ENCODE measurements at places on chromosomes 13 and 19.

DNA sequence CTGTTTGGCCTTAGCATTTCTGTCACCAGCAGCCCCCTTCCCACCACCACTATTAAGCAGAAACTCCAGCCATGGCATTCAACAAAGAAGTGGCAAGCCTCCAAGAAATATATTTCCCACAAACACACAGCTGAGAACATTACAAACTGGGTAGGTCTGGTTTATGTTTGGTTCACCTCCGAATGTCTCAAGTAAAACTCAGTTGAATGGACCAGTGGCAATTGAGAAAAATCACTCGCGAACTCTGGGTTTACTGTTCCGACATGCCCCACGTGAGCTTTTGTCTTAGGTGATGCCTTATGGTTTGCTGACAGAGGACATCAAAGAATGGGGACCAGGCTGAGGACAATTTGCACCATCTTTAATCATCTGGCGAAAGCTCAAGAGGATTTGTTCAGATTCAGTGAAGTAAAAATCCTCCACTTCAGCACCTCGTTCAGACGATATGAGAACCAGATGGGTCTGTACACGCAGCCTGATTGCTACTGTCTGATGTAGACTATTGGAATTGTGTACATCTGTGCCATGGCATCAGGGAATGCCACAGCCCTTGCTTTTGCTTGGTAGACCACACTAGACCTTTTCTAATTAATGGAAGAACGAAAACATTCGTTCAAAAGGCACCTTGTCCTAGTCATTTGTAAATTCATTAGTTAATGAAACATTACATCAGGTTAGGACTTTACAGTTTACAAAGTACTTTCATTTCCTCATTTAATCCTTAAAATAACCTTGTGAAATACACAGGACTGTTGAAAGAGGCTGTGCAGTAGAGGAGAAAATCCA is 59.4 kb downstream of the SLC10A2 start:
- no peak for DNase-seq

DNA sequence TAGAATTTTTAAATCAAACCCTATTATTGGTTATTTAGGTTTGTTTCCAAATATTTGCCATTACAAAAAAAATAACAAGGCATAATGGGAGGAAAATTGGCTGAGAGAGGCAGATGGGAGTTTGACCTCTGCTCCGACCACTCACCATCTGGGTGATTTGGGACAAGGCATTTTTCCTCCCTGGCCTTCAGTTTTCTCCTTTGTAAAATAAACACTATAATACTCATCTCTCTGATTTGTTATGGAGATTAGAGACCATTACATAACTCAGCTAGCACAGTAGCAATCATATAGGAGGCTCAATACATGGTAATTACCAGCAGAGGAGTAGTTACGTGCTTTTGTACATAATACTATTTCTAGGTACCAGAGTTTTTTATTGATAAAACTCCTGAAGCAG is 70.2 kb upstream of the STK24 start:
- DNase-seq = no peak

DNA sequence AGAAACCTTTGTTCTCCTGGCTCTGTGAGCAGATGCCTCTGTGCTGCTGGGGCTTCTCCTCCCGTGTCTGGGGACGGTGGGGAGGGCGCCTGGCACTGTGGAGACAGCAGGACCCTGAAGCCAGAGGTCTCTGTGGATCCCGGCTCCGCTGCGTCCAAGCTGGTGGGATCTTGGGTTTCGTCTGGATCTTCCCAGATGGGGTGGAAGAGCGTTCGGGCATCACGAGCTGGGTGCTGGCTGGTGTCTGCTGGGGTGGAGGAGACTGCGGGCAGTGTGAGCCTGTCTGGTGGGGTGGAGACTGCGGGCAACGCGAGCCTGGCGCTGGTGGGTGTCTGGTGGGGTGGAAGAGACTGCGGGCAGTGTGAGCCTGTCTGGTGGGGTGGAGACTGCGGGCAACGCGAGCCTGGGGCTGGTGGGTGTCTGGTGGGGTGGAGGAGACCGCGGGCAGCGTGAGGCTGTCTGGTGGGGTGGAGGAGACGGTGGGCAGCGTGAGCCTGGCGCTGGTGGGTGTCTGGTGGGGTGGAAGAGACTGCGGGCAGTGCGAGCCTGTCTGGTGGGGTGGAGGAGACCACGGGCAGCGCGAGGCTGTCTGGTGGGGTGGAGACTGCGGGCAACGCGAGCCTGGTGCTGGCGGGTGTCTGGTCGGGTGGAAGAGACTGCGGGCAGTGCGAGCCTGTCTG is 5.6 kb downstream of the TEX29 start:
- DNase-seq = no peak

- no peak for DNase-seq
These were observed 131.9 kb upstream of the IRS2 start for GRCh38 chr13:109918179-109918711.

GRCh38 chr13:95258619-95259194 is 42.5 kb downstream of the ABCC4 start:
- no peak for DNase-seq

DNA sequence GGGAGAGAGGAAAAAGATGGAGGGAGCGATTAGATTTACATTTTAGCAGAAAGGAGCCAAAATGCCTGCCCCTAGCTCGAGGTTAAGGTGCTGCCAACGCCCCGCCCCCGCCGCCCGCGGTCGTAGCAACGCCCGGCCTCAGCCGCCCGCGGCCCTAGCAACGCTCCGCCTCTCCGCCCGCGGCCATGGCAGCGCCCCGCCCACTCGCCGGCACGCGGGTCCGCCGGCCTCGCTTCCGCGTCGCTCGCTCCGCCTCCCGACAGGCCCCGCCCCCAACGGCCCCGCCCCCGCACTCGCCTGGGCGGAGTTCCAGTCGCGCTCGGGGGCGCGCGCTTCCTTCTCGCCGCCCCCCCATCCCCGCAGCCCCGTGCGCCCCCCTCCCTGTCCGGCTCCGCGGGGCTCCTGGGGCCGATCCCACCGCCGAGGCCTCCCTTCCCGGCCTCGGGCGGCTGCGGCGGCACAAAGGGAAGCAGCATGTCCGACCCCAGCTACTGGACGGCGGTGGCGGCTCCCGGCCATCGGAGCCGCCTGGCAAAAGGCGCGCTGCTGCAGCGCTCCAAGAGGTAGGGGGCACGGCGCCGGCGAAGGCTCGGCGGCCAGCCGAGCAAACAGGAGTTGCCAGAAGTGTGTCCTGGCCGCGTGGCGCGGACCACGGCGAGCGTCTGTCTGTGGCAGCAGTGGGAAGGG is 20.3 kb downstream of the MAST3 start:
- DNase-seq = peak; percentile 100

- DNase-seq = no peak
These were observed 22.9 kb downstream of the RAB20 start for GRCh38 chr13:110538632-110539031.

DNA sequence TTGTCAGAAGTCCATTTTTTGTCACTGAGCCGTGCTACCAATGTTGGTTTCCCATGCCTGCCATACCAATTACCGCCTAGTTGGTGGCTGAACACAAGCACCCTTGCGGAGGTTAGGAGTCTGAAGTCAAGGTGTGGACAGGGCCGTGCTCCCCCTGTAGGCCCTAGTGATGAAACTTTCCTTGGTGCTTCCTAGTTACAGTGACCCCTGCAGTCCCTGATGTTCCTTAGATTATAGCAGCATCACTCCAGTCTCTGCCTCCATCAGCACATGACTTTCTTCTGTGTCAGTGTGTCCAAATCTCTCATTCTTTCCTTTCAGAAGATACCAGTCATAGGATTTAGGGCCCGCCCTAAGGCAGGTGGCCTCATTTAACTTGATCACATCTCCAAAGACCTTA is 99.0 kb downstream of the MYO16 start:
- DNase-seq = peak; percentile 9

DNA sequence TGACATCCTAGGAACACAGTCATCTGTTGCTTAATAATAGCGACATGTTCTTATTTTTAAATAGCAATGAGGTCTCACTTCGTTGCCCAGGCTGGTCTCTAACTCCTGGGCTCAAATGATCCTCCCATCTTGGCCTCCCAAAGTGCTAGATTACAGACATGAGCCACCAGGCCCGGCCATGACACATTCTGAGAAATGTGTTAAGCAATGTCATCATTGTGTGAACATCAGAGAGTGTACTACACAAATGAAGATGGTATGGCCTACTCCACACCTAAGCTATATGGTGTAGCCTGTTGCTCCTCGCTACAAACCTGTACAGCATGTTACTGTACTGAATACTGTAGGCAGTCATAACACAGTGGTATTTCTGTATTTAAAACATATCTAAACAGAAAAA is 24.6 kb upstream of the GARRE1 start:
- no peak for DNase-seq

DNA sequence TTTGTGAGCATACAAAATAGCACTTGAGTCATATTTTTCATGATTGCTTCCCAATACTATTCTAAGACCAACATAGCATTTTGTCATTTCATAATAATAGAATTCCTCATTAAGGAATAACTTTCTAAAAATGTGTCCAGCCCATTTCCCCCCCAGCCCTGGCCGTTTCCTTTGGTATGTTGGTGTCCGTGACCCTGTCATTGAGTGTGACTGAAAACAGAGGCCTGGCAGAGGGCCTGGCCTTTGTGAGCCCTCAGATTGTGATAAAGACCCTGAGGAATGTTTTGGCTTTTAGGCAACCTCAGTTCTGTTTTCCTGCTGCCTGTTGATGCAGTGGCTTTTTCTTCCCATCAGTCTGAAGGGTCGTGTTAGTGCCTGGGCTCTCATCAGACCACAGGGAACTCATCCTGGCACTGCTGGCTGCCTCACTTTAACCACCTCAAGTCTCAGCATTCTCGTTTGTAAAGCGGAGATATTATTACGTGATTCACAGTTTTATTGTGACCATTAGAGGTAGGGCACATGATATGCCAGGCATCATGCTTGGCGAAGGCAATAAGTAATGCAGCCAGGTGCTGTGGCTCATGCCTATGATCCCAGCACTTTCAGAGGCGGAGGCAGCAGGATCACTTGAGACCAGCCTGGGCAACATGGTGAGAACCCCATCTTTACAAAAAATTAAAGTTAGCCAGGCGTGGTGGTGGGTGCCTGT is 13.8 kb downstream of the SPINT2 start:
- DNase-seq = no peak

- DNase-seq = no peak
These were observed 86.7 kb downstream of the MBNL2 start for GRCh38 chr13:97308735-97309429.

GRCh38 chr19:590396-590745 is 690 bp downstream of the HCN2 start:
- DNase-seq = no peak

DNA sequence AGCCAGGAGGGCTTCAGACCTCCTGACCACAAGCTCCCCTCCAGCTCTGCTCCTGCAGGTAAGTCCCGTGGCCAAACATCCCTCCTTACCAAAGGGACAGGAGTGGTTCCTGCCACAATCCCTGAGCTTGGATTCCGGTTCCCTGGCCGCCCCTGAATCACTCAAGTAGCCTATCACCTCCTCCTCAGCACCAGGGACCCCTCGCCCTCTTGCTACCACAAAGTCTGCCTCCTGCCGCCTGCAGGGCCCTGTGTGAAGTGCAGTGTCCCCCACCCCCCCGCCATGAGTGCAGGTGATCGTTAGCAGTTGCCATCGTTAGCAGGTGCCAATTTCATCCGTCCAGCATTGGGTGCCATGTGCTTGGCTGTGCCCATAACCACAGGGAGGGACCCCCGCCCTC is 40.8 kb upstream of the RANBP3 start:
- DNase-seq = no peak

- DNase-seq = no peak
These were observed 49.6 kb downstream of the CDADC1 start for GRCh38 chr13:49297338-49297737.

DNA sequence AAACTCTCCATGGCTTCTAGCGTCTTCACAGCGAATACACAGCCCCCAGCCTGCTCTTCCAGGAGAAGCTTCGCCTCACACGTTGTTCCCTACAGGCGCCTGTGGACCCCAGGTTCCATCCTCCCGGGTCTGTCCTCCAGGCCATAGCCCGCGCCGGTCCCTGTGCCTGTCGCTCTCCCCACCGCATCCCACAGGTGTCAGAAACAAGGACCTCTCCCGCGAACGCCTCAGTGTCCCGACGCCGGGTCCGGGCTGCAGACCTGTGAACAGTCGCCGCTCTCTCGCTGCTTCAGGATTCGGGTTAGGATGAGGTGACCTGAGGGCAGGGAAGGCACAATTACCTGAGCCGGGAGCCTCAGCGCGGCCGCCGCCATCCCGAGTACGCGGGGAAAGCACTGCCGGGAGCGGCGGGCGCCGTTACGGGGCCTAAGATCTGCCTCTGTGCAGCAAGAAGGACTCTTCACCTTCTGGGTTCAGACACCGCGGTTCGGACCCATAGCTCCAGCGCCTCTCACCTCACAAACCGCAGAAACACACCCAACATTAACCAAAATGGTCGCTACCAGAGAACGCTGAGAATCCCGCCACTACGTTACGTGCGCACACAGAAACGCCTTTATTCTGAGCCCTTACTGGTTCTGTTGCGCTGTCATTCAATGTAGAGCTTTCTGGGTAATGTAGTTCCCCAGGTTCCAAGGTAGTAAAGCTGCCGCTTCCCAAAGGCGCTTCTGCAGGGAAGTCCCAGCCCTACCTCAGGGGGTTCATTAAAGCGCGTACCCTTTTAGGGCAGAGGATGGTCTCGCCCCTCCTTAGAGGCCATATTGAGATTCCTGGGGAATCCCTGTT is at the start of gene ZNF418:
TSS of gene ZNF418 (minus strand) at position 583 of the 846 bp plus-strand sequence. CDS start 1,580 bp downstream, outside the sequence.
- DNase-seq = no peak

DNA sequence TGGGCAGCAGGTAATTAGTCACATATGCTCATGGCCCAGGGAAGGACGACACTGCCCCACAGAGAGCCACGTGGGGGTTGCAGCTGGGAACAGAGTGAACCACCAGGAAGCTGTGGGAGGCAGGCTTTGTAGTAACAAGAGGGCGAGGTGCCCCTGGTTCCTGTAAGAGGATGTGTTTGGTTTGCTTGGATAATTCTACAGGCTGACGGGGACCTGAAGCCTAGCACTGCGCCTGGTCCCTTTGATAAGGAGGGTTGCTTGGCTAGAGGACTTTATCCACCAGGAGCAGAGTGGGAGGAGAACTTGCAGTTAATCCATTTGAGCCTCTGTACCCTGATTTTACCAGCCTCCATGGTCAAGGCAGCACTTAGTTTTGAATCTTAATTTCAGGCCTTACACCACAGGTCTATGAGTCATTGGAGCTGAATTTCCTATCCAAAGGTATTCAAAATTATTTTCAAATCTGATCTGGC is 67.4 kb upstream of the CLDN10 start:
- no peak for DNase-seq

DNA sequence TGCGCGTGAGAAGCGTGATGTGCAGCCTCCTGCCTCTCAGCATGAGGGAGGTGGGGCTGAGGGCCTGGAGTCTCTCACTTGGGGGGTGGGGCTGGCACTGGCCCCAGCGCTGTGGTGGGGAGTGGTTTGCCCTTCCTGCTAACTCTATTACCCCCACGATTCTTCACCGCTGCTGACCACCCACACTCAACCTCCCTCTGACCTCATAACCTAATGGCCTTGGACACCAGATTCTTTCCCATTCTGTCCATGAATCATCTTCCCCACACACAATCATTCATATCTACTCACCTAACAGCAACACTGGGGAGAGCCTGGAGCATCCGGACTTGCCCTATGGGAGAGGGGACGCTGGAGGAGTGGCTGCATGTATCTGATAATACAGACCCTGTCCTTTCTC is 8.7 kb downstream of the CD177 start:
- DNase-seq = no peak

- no peak for DNase-seq
These were observed 2.1 kb upstream of the FBXO17 start for GRCh38 chr19:38977445-38978325.

GRCh38 chr19:53991224-53992113 is at the start of gene CACNG6:
CACNG6 (plus strand) TSS chr19:53991637; CDS start chr19:53992878, 1,241 bp downstream.
- DNase-seq = peak; percentile 49
